Hindlimb muscle (tissue), 1 donor: ENCODE measurements at places on chromosomes 6 and 20. TPM values are rescaled to one million over a fixed set of nuclear protein-coding genes. Genes with fewer than 3 reads are reported as not detected.

PHF10 gene
- 71.2 TPM for polyA plus RNA-seq

- DNase-seq = no peak
Measured at GRCh38 chr6:142523515-142524375, 221.9 kb downstream of the ADGRG6 start.

GLP1R gene
- not detected for polyA plus RNA-seq

DNA sequence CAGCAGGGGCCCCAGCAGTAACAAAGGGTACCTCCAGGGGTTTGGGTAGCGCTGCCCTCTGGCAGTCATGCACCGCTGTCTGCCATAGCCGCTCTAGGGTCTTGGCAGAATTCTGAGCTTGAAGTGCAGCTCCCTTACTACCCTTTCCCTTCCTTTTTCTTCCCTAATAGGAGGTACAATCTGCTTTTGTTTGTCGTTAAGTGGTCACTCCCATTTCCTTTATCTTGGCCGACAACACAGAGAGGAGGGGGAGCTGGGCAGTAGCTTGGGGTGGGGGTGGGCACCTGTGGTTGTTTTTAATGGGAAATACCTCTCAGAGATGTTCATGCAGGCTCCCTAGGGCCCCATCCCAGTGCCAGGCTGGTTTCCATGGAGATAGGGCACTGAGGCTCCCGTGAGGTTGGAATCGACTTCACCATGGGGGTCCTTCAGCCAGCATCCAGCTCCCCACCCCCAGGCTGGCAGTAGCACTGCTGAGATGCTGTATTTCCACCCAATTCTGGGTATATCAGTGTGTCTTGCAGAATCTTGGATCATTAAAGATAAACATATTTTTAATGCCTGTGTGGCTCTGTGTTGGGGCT, 18.6 kb downstream of the CCDC167 start:
- DNase-seq = no peak

GRCh38 chr20:38387953-38388352, 41.7 kb downstream of the LBP start:
- DNase-seq = no peak

DNA sequence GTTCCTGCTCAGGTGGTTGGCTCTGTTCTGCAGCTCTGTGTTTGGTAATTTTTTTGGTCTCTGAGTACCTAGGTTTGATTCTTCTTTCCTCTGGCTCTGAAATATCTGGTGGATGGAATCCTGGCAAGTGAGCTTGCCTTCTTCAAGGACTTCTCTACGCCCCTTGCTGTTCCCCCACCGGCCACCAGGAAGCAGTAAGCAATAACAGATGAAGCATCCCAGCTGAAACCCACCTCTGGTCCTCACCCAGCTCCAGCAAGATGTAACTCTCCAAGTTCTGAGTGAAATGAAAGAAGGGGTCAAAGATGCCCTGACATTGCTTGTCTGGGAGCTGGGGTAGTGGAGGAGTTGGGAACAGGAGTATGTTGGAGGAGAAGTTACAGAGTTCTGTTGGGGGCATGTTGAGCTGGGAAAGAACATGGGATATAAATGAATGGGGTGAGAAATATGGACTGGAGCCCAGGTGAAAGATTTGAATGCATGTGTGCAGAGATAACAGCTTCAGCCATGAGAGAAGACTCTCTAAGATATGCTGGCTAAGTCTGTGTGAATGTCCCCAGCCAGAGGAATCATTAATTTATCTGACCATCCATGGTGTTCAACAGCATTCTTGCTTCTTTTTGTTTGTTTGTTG, 51.3 kb upstream of the GLP1R start:
- no peak for DNase-seq

- no peak for DNase-seq
Measured at GRCh38 chr6:49082611-49083010, 380.4 kb downstream of the MMUT start.

- no peak for DNase-seq
Measured at GRCh38 chr6:52271852-52272460, 12.6 kb downstream of the MCM3 start.

- no peak for DNase-seq
Measured at GRCh38 chr6:135280375-135281136, 99.4 kb downstream of the MYB start.

GRCh38 chr6:148370176-148370575, 27.5 kb downstream of the SASH1 start:
- DNase-seq = no peak

- DNase-seq = no peak
Measured at GRCh38 chr6:4870821-4871494, 94.8 kb downstream of the CDYL start.

ATP6V1G2 gene
- 4.2 TPM for polyA plus RNA-seq

DNA sequence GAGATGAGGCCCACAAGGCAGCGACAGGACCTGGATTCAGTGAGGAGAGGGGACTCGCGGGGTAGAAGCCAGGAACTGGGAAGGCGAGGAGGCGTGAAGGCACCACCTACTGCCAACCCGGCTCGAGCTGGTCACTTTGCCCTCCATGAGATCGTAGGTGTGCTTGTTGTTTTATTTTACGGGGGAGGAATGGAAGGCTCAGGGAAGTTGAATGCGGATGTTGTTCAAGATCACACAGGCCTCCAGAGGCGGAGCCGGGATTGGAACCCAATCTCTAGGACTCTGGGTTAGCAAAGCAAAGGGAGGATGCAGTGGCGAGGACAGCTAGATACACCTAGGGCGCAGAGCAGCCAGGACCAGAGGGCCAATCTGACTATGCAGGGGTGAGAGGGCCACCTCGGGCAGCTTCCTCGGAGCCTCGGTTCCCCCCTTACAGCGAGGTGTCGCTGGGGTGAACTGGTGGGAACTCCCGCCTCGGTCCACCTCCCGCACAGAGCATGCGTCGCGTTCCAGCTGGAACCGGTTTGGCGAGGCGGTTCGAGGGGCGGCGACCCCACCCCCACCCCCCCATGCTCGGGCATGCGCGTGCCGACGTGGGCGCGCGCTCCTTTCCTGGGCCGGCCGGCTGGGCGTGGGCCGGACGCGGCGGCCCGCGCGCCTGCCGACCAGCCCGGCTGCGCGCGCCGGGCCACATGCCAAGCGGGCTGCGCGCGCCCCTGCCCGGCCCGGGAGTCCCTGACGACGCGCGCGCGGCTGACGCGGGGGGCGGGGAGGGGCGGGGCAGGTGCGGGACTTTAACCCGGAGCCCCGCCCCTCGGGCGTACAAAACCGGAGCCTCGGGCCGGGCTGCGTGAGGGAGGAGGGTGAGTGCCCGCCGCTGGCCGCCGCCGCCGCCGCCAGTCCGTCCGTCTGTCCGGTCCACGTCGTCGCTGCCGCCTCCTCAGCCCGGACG, 80.4 kb upstream of the MYL9 start:
- peak; percentile 96 for DNase-seq

TMEM74B gene
- polyA plus RNA-seq = 4.9 TPM

POU3F2 gene
- 0.05 TPM for polyA plus RNA-seq

KCNB1 gene
- 9.0 TPM for polyA plus RNA-seq

RALGAPB gene
- 20.4 TPM for polyA plus RNA-seq

- DNase-seq = no peak
Measured at GRCh38 chr6:126042001-126042419, 55.7 kb downstream of the TRMT11 start.

- no peak for DNase-seq
Measured at GRCh38 chr6:18352001-18352400, 35.1 kb upstream of the RNF144B start.

- no peak for DNase-seq
Measured at GRCh38 chr6:170008294-170008785, 256.9 kb downstream of the ERMARD start.

DNA sequence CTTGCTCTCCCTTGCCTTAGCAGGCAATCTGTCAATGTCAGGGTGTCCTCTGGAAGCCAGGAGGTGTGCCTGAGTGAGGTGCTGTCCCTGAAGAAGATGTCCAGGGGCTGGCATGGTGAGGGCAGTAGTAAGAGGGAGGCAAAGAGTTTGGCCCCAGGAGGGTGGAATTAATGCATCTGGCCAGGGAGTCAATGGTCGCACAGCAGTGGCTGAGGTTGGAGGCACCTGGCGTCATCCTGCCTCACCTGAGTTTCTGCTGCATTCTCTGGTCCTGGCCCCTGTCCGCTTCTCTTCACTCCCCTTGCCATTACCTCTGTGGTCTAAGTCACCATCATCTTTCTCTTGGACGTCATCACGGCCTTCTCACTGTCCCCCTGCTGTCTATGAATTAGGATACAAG, 206.6 kb downstream of the ZMYND8 start:
- DNase-seq = no peak

- DNase-seq = no peak
Measured at GRCh38 chr6:164020142-164020541, 605.6 kb downstream of the QKI start.

ZCCHC3 gene
- 30.1 TPM for polyA plus RNA-seq

- no peak for DNase-seq
Measured at GRCh38 chr6:87756858-87757257, 54.8 kb upstream of the AKIRIN2 start.

DNA sequence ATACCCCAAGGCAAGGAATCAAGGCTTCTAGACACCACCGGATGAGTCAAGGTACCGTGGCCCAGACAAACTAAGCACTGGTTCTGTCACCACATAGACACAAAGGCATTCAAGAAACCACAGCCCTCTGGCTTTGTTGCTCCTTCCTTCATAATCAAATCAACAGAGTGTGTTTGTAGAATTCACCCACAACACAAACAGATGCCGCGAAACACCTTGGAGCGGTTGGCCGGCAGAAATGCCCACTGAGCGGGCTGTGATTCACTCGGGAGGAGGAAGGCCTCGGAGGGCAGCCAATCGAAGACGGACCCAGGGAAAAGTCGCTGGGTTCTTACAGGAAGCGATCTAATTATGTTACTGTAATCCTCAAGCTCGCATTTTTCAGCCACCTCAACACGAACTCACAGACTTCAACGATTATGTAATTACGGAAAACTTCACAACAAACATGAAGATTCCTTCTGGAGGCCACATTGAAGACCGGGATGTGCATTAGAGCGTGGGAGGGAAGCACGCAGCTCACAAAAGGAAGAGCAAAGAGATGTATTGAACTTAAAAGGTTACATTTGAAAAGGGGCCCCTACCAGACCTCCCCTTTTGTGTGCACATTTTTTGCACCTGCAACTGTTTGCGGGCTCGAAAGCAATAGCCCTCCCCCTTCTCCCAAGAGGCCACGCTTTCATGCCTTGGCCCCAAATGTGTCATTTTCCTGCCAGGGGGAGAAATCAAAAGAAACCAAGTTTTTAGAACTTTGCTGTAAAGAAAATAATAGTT, 184.7 kb upstream of the PREP start:
- DNase-seq = no peak

DNA sequence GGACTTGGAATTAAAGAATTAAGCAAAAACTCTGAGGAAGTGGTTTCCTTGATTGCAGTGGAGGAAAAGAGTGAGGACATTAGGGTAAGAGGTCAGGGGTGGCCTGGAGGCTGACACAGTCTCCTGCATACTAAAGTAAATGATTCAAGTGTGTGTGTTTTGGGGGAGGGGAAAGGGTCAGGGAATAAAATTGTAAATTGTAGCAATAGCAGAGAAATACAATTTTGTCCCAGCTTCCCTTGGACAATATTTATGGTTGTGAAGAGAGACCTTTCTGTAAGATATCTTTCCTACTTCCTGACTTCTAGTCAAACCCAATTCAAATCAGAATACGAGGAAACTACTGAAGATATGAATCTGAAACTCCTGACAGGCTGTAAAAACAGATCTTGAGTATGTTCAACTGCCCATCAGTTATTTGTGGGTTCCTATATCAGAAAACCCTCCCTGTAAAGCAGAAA, 143.4 kb upstream of the HMGN3 start:
- DNase-seq = no peak

- DNase-seq = no peak
Measured at GRCh38 chr6:79280756-79281155, 46.3 kb upstream of the HMGN3 start.

GRCh38 chr20:58236612-58237317, 8.3 kb upstream of the ANKRD60 start:
- peak; percentile 83 for DNase-seq

DNA sequence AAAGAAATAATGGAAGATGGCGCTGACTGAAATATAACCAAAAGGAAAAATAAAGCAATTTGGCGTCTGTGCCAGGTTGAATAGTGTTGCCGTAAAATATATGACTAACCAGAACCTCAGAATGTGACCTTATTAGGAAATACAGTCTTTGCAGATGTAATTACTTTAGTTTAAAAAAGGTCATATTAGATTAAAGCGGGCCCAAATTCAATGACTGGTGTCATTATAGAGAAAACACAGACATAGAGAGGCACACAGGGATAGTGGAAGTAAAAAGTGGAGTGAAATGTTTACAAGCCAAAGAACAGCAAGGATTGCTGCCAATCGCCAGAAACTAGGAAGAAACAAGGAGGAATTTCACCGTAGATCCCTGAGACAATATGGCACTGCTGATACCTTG, 521.2 kb downstream of the FRK start:
- DNase-seq = no peak

GRCh38 chr20:50215101-50215690, 24.6 kb downstream of the CEBPB start:
- DNase-seq = no peak

SYCP2 gene
- polyA plus RNA-seq = 3.9 TPM

GRCh38 chr20:32473231-32474008, 111.7 kb downstream of the NOL4L start:
- no peak for DNase-seq

C6orf118 gene
- polyA plus RNA-seq = 0.49 TPM

CASP8AP2 gene
- 12.9 TPM for polyA plus RNA-seq

DNA sequence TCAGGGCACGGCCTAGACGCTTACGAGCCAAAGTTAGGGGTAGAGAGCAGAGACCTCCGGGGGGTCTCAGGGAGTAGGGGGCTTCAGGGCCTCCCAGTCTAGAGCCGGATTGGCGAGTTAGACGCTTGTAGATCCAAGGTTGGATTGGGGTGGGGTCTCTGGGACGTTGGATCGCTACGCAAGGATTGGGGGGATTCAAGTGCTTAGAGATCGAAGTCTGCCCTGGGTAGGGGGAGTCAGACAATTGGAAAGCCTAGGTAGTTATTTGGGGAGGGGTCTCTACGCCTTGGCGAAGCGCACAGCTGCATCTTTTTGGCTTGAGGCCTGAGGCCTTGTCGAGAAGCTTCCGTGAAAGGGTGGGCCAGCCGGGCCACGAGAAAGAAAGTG, 469 bp downstream of the STX16 start:
- peak; percentile 89 for DNase-seq

DNA sequence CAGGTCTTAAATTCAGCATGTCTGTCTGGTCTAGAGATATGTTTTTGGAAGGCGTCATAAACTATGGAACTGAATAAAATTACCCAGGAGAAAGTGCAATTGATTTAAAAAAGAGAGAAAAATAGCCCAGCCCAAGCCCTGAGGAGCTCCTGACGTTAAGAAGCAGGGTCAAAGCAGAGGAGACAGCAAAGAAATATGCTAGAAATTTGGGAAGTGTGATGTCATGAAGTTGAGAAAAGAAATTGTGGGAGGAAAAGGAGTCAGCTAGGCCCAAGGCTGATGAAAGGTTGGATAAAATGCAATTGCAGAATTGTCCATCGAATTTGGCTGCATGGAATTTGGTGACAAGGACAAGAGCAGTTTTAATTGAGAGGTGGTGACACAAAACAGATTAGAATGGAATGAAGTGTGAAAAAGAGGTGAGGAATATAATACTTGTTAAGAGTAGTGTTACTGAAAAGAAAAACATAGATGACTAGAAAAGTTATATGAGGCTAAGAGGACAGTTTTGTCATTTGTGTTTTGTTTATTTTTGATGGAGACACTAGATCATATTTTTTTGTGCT, 381.6 kb downstream of the LAMA2 start:
- DNase-seq = no peak
